ENCODE measurements at places on chromosomes 7 and 10.

- no peak for DNase-seq
These were observed 21.4 kb downstream of the KCP start for GRCh38 chr7:128889121-128889520.

DNA sequence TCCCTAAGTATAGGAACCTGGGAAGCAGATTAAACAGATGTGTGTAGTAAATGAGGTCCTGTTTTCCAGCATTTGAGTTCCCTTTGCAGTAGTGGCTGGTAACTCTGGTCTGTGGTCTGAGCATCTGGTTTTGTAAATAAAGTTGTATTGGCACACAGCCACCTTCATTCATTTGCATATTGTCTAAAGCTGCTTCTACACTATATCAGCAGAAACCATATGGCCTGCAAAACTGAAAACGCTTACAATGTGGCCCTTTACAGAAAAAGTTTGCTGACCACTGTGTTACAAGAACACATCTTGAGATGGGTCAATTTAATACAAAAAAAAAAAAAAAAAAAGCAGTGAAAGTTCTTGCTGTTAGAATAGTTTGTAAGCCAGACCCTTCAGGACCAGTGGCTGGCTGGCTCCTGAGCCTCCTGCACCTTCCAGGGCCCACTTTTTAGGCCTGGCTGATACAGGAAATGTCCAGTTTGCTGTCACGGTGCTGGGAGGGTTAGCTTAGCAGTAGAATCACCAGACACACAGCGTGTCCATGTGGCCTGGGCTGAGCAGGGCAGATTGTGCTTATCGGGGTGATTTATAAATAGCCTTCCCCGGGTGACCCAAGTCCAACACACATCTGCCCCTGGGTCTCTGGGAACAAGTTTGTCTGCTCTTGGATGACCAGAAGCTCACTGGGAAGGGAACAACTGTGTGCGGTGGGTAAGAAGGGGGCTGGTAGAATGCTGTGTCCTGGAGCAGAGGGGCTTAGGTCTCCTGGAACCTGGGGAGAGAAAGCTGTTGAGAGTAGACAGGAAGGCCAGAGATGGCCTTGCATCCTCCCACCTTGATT, 1.4 kb downstream of the C10orf71 start:
- DNase-seq: peak; percentile 77

DNA sequence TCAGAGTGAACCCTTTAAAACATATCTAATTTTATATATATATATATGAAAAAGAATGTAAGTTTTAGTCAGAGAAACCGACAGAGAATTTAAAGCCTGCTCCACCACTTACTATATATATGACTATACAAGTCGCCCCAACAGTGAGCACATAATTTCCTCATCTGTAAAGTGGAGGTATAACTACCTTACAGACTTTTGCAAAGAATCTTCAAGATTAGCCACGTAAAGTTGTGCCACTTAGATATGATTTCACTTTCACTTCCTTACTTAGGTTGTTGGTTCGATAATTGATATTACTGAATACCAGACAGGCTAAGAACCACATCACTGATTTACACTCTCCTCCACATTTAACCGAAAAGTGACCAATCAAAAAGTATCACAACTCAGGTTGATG, 94.7 kb downstream of the PDE1C start:
- no peak for DNase-seq

DNA sequence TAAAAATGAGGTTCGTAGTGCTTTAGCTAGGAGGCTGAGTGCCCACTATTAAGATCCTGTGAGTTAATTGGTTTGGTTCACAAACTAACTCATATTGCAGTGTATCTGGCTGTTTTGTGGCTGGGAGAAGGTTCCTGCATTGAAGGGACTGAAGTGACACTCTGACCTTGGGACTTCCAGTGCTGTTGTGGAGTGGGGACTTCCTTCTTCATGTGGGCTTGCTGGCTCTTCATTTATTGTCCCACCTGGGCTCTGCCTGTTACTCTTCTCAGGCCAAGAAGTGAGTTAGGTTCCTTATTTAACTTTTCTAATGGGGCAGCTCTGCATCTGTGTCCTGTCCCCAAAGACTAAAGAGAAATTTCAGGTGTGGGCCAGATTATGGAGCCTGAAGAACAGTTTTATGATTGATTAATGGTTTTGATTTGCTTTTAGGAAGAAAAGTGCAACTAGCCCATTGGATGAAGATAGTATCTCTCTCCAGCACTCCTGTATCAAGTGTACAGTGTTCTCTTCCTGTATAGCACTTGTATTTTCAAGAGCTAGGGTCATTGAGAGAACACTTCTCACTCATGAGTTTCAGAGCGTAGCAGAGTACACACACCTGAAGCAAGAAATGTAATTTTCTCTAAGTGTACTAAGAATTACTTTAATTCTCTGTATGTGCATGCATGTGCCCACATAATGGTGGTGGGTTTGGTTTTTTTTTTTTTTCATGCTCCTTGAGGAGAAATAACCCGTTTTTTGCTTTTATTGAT, 54.8 kb downstream of the AUTS2 start:
- DNase-seq: no peak

DNA sequence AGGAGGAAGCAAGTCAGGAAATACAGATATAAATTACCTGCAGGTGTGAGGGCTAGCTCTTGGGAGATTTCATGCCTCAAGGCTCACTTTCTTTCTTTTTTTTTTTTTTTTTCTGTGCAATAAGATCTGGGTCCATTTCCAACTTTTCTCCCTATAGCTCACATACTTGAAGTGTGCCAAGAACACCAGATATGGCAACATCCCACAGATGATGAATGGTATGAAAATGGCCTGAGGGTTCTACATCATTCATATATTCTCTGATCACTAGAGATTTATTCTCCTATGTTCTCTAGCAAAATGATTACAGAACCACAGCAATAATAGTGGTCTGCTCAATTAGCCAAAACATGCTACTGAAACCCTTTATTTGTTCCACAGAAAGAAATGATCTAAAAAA, 117.2 kb downstream of the LRRTM3 start:
- no peak for DNase-seq

- no peak for DNase-seq
These were observed 23.3 kb downstream of the MYOF start for GRCh38 chr10:93458821-93459257.

DNA sequence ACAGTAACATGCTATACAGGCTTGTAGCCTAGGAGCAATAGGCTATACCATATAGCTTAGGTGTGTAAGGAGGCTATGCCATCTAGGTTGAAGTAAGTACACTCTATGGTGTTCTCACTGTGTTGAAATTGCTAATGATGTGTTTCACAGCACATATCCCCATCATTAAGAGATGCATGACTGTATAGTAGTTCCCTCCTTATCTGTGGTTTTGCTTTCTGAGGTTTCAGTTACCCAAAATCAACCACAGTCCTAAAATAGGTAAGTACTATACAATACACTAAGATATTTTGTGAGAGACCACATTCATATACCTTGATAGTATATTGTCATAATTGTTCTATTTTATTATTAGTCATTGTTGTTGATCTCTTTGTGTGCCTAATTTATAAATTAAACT, 12.7 kb downstream of the FZD1 start:
- DNase-seq: no peak

- DNase-seq: peak; percentile 70
These were observed 584 bp upstream of the GARS1 start for GRCh38 chr7:30594048-30594539.

DNA sequence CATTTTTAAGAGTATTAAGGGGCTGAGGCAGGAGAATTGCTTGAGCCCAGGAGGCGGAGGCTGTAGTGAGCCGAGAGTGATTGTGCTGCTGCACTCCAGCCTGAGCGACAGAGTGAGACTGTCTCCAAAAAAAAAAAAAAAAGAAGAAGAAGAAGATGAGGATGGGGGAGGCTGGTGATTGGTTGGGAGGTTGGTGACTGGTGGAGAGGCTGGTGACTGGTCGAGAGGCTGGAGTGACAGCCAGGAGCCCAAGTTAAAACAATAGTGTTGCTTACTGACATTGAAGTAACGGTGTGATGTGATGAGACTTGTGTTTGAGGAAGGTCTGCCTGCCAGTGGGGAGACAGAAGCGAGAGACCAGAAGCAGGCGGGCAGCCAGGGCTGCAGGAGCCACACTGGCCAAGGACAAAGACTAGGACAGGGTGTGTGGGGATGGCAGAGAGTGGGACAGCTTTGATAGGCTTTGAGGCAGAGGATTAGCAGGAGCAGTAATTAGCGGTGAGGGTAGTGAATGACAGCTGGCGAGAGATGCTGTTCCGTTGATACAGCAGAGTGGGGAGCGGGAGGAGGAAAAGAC, 4.9 kb downstream of the SRRT start:
- DNase-seq: no peak

- DNase-seq: no peak
These were observed 475.4 kb upstream of the IGFBP3 start for GRCh38 chr7:46396481-46396880.

GRCh38 chr10:12690525-12691126, 310.9 kb downstream of the CCDC3 start:
- no peak for DNase-seq

DNA sequence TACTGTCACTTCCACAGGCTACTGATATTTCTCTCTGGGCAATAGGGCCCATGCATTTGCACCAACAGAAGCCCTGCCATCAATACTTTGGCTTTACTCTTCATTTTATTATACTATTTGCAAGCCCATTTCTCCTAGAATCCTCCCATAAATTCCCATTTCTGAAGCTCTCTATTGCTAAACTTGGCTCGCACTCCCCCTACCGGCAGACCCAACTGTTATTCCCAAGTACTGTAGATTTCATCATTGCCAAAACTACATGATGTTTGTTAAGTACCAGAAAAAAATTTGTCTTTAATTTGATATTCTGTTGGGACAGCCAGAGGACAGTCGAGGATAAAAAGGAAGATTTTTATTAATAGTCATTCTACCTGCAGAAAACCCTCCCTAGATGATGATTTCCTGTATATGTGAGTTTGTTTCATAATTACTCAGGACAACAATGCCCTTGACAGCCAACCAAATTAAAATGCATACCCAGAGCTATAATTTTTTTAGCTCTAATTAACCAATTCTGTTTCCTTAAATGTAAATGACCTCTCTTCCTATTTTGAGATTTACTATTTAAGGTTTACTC, 298.6 kb downstream of the REEP3 start:
- peak; percentile 32 for DNase-seq

GRCh38 chr10:29120216-29120615, 168.7 kb upstream of the LYZL1 start:
- DNase-seq: no peak

GRCh38 chr10:102675011-102675665, 30.9 kb downstream of the TRIM8 start:
- no peak for DNase-seq

DNA sequence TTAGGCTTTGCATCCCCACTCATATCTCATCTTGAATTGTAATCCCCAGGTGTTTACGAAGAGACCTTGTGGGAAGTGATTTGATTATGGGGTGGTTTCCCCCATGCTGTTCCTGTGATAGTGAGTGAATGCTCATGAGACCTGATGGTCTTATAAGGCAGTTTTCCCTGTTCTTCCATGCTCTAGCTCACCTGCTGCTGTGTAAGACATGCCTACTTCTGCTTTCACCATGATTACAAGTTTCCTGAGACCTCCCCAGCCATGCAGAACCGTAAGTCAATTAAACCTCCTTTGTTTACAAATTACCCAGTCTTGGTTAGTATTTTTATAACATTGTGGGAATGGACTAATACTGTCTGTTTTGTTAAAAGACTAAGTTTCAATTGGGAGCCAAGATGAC, 35.3 kb upstream of the ZNF92 start:
- no peak for DNase-seq

DNA sequence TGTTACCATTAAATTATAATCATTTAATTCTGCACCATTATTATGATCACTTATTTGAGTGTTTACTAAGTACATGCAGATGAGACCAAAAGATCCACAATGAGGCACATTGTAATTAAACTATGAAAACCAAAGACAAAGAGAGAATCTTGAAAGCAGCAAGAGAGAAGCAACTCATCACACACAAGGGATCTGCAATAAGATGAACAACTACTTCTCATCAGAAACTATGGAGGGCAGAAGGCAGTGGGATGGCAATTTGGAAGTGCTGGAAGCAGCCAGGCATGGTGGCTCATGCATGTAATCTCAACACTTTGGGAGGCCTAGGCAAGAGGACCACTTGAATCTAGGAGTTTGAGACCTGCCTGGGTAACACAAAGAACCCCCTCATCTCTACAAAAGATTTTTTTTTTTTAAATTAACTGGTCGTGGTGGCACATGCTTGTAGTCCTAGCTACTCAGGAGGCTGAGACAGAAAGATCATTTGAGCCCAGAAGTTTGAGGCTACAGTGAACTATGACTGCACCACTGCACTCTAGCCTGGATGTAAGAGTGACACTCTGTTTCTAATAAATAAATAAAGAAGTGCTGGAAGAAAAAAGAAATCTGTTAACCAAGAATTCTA, 47.7 kb downstream of the CDK6 start:
- no peak for DNase-seq

DNA sequence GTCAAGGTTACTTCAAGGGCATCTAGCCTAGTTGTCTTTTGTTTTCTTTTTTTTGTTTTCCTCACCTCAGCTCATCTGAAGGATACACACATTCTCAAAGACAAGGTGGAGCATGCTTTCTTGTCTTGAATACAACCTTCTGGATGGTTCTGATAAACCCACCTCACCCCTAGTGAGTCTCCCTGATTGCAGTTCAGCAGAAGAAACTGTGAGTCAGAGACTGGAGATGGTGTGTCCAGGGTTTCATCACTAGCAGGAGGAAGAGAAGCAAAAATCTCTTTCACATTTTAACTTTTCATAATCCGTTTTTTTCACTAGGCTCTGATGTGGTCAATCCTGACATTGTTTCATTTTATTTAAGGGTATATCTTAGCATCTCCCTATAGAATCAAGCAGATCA, 143.0 kb upstream of the NRBF2 start:
- DNase-seq: no peak

DNA sequence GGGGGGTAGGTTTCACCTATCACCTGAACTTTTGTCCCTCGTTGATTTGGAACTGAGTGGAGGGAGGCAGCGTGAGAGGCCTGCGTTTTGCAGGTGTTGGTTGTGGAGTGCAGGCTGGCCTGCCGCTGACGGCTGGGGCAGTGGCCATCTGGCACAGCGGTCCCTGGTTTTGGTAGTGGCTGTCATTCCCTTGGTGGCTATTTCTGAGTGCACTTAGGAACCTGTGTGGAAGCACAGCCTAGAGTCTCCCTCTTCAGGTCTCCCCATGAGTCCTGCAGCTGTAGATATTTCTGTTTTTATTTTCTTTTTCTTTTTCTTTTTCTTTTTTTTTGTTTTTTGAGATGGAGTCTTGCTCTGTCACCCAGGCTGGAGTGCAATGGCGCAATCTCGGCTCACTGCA, 129.2 kb downstream of the CUL2 start:
- DNase-seq: no peak

- no peak for DNase-seq
These were observed 18.1 kb upstream of the LIPK start for GRCh38 chr10:88687853-88688467.

DNA sequence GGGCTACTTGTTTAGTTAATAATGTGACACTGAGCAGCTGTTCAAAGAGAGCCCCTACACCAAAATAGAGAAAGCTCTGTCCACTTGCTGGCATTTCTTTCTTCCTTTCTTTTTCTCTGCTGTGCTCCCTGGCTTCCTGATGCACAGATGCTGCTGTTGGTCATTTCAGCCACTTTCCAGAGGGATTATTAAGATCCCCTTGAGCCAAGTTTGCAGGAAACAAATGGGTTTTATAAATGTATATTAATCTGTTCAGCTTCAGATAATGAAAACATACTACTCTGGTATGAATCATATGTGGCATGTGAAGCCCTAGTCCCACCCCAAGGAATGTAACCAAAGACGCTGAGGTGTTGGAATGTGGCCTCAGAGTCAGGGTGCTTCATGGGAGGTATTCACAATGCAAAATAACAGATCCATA, 638.2 kb upstream of the FZD8 start:
- no peak for DNase-seq

GRCh38 chr7:41336455-41336952, 366.4 kb downstream of the INHBA start:
- no peak for DNase-seq
